Prostate gland (tissue), 2 donors: ENCODE measurements at places on chromosomes 6 and 20. TPM values are rescaled to one million over a fixed set of nuclear protein-coding genes. Genes with fewer than 3 reads are reported as not detected.

The LY6G5B gene
- total RNA-seq = 13.0 TPM

The GNAS-AS1 gene
- 1.8 TPM for total RNA-seq

The TFAP2D gene
- total RNA-seq = not detected

The LKAAEAR1 gene
- not detected for total RNA-seq

The FOXA2 gene
- 0.59 TPM for total RNA-seq

The CARMIL1 gene
- total RNA-seq = 12.9 TPM

The CLVS2 gene
- 4.2 TPM for total RNA-seq

The NRN1 gene
- 1.1 TPM for total RNA-seq

The TMEM170B gene
- total RNA-seq = 2.7 TPM

GRCh38 chr6:35058865-35059522 is 82.1 kb downstream of the TCP11 start:
- no peaks in the 10 kb centered on the region for H3K4me1 ChIP-seq
- H3K27ac ChIP-seq = no peak overlapping the region
- no peaks in the 10 kb centered on the region for H3K27me3 ChIP-seq
- H3K36me3 ChIP-seq = no peaks in the 10 kb centered on the region

- no peaks in the 10 kb centered on the region for H3K36me3 ChIP-seq
- H3K4me1 ChIP-seq = no peaks in the 10 kb centered on the region
- H3K27ac ChIP-seq = no peak overlapping the region
- H3K4me3 ChIP-seq = no peak overlapping the region
- DNase-seq = no peak
Observed at GRCh38 chr20:8254911-8255582, 123.0 kb downstream of the PLCB1 start.

GRCh38 chr6:28738396-28738765 is 185.4 kb downstream of the TRIM27 start:
- no peak overlapping the region for H3K4me3 ChIP-seq
- H3K4me1 ChIP-seq = no peaks in the 10 kb centered on the region
- no peak for DNase-seq
- H3K27me3 ChIP-seq = peaks cover 3% of the 10 kb centered on the region
- H3K27ac ChIP-seq = no peak overlapping the region

GRCh38 chr6:160030103-160030502 is 61.2 kb downstream of the IGF2R start:
- no peaks in the 10 kb centered on the region for H3K4me1 ChIP-seq
- H3K4me3 ChIP-seq = no peak overlapping the region
- no peaks in the 10 kb centered on the region for H3K27me3 ChIP-seq
- H3K27ac ChIP-seq = peak overlapping the region; percentile 39
- no peak for DNase-seq

GRCh38 chr6:44127186-44128019 is at the start of the genes MRPL14 and TMEM63B:
Gene MRPL14, minus strand, starts transcription at chr6:44127452. Its CDS starts 10,841 bp downstream, at chr6:44116611.
Gene TMEM63B, plus strand, starts transcription at chr6:44127554. Its CDS starts 7,031 bp downstream, at chr6:44134585.
- H3K4me3 ChIP-seq = peak within 1 kb of the TSS; percentile 96
- H3K27ac ChIP-seq = peak within 1 kb of the TSS; percentile 89
- H3K27me3 ChIP-seq = no peaks in the 10 kb centered on the region
- peak; percentile 85 for DNase-seq
- peaks cover 25% of the 10 kb centered on the region for H3K4me1 ChIP-seq
- H3K36me3 ChIP-seq = no peaks in the 10 kb centered on the region

- no peaks in the 10 kb centered on the region for H3K36me3 ChIP-seq
- no peak overlapping the region for H3K4me3 ChIP-seq
- no peaks in the 10 kb centered on the region for H3K4me1 ChIP-seq
- DNase-seq = no peak
- H3K27me3 ChIP-seq = no peaks in the 10 kb centered on the region
Observed at GRCh38 chr6:105934708-105935107, 151.4 kb upstream of the PRDM1 start.

DNA sequence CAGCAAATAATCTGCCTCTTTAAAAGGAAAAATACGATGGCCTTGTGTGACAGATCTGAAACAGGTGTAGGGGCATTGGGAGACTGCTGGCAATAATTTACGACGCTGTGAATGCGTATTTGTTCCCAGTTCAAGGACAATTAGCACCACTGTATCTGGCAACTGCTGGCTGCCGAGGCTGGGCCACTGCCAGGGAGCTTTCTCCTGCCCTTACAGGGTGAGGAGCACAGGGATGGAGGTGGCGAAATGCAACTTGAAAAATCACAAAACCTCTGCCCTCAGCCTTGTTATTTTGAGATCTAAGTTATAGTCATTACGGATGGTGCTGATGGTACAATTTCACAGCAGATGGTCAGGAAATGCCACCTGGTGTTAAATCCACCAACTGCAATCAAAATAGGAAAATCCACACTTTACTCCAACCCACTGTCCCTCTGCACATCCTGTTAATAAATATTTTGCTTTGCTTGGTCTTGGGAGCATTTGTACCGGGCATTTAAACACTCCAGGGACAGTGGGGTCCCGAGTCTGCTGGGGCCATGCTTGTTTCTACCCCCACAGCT is 6.4 kb downstream of the MYLK4 start:
- peak overlapping the region; percentile 22 for H3K27ac ChIP-seq
- H3K27me3 ChIP-seq = no peaks in the 10 kb centered on the region
- H3K4me3 ChIP-seq = no peak overlapping the region
- peaks cover 4% of the 10 kb centered on the region for H3K4me1 ChIP-seq
- no peaks in the 10 kb centered on the region for H3K36me3 ChIP-seq

- H3K27me3 ChIP-seq = no peaks in the 10 kb centered on the region
- DNase-seq = no peak
- peaks cover 2% of the 10 kb centered on the region for H3K4me1 ChIP-seq
- H3K36me3 ChIP-seq = no peaks in the 10 kb centered on the region
- H3K27ac ChIP-seq = peak overlapping the region; percentile 5
- H3K4me3 ChIP-seq = no peak overlapping the region
Observed at GRCh38 chr6:110643175-110643574, 166.8 kb upstream of the SLC22A16 start.

DNA sequence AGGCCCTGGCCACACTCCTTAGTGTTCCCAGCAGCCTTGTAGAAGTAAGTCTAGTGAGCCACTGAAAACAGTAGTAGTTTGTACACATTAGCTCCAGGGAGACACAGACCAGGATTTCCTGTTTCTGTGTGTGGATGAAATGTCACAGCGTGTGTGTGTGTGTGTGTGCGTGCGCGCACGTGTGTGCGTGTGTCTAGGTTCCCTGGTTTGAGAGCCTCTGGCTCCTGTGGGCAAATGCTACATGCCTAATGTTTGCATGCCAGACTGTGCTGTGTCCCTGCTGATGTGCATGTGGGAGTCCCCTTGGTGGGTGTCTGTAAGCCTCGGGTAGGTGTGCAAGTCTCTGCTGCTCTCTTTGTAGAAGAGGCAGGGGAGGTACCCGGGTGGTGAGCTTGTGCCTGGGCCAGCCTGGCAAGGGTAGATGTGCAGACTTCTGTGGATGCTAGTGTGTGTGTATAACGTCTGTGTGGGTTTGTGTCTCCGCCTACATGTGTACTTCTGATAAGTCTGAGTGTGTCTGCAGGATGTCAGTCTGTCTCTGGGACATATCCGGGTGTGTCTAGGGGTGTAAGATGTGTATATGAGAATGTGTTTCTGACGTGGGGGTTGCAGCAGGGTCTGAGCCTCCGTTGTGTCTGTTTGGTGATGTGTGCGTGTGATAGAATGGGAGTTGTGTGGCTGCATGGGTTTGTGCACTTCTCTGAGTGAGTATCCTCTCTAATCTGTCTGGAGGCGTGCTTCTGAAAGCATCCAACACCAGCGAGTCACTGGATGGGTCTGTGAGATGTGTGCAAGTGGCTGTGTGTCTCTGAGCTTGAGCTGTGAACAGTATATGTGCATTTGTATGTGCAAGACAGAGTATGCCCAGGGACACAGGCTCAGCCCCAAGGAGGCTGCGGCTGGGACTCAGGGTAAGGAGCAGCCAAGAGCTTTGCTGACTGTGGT is 19.0 kb upstream of the TLDC2 start:
- no peaks in the 10 kb centered on the region for H3K27me3 ChIP-seq
- DNase-seq = peak; percentile 60
- H3K4me1 ChIP-seq = peaks cover 33% of the 10 kb centered on the region
- H3K36me3 ChIP-seq = no peaks in the 10 kb centered on the region

DNA sequence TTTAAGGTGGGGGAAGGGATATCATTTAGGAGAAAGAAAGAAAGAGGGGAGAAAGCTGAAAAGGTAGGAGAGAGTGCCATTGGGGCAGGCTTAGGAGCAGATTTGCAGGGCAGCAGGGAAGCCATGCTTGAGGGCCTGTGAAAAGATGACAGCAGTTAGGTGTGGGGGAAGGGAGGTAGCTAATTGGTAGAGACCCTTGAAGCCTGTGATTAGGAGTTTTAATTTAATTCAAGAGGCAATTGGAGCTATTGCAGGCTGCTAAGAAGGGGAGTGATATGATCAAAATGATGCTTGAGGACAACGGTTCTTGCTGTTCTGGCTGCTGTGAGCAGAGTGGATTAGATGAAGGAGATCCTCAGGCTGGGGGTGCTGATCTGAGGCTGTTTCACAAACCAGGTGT is 24.5 kb upstream of the SEC63 start:
- no peak overlapping the region for H3K27ac ChIP-seq
- no peaks in the 10 kb centered on the region for H3K27me3 ChIP-seq
- H3K4me3 ChIP-seq = no peak overlapping the region
- no peaks in the 10 kb centered on the region for H3K36me3 ChIP-seq

DNA sequence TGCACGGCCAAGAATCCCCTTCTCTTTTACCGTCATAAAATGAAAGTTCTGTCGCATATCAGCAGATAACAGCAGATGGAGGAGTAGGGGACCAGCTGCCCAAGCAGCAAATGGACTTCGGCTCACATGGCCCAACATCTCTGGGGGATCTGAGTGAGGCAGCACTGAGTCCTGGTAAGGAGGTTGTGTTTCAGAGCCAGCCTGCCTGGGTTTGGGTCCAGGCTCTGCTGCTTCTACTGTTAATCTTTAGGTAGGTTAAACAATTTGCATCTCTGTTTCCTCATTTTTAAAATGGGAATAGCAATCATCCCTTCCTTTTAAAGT is 193.6 kb downstream of the DOK5 start:
- H3K27ac ChIP-seq = no peak overlapping the region
- H3K4me1 ChIP-seq = no peaks in the 10 kb centered on the region
- DNase-seq = no peak
- H3K4me3 ChIP-seq = no peak overlapping the region
- no peaks in the 10 kb centered on the region for H3K36me3 ChIP-seq
- H3K27me3 ChIP-seq = no peaks in the 10 kb centered on the region

- H3K36me3 ChIP-seq = no peaks in the 10 kb centered on the region
- no peaks in the 10 kb centered on the region for H3K4me1 ChIP-seq
- no peak overlapping the region for H3K4me3 ChIP-seq
- H3K27me3 ChIP-seq = no peaks in the 10 kb centered on the region
Observed at GRCh38 chr20:53829724-53830521, 236.3 kb upstream of the ZNF217 start.

GRCh38 chr6:156808287-156808686 is 31.1 kb downstream of the ARID1B start:
- no peaks in the 10 kb centered on the region for H3K27me3 ChIP-seq
- H3K27ac ChIP-seq = no peak overlapping the region
- DNase-seq = no peak
- H3K4me1 ChIP-seq = peaks cover 5% of the 10 kb centered on the region
- H3K4me3 ChIP-seq = no peak overlapping the region

GRCh38 chr6:141618180-141618581 is 514.5 kb upstream of the GJE1 start:
- H3K4me3 ChIP-seq = no peak overlapping the region
- H3K27me3 ChIP-seq = no peaks in the 10 kb centered on the region
- H3K36me3 ChIP-seq = no peaks in the 10 kb centered on the region
- H3K27ac ChIP-seq = no peak overlapping the region
- H3K4me1 ChIP-seq = no peaks in the 10 kb centered on the region
- DNase-seq = no peak
